ENCODE measurements at places on chromosomes 1 and 21.
A peak's percentile ranks its signal among the peaks of the same experiment; 100 is the strongest.

DNA sequence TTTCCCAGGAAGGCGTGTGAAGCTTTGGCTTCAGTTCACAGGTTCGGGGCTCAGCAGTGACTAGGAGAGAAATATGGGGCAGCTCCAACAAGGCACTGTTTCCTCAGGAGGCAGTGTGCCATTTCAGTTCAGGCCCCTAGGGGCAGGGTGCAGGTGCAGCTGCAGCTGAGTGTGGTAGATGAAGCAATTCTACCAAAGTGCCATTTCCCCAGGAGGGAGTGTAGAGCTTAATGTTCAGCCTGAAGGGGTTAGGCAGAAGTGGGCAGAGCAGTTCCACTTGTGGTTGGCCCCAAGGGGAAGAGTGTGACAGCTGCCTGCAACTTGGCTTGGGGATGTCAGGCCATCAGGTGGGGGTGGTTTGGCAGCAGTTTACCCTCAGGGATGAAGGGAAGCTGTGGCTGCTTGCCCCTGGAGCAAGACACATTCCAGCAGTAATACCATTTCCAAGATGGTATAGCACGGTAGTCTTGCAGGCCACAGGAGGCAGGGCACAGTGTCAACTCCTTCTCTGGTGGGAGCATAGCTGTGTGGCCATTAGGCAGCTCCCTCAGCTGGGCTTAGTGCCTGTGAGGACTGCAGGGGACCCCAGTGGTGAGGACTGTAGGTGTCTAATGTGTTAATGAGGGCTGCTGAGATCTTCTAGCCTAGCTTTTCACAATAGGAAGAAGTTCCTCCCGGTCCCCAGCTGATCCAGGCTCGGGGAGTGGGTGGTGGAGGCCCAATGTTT is 34.7 kb downstream of the RGSL1 start:
- no peak for DNase-seq

DNA sequence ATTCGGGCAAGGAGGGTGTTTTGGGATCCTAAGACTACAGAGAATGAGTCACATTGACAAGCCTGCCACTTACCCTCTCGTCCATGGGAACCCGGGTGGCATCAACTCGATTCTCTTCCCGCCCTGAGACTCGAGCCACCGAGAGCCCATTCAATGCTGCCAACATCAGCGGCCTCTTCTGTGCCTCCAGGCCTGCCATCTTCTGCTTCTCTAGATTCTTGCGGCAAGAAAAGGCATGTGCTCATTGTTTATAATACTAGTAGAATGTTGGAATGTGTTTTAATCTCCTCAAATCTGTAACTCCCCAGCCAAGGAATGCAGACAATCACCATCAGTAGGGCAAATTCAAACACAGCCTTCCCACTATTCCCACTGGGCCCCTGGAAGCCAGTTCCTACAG is 96.9 kb downstream of the SMYD2 start:
- no peak for DNase-seq

DNA sequence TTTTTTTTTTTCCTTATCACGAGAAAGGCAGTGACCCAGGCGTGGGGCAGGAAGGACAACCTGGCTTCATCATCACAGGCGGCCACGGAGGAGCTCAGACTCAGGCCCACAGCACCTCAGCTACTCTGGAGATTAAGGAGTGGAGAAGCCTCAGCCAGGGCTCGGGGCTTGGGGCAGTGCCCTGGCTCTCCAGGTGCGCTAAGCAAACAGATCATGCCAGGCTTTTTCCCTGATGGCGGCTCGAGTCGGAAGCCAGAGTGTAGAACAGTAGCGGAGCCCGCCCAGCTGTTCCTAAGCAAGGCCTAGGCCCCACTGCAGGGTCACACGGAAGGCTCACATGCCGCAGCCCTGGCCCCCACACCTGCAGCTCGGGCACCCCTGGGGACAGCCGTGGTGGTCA is 70.7 kb downstream of the AGPAT3 start:
- DNase-seq = no peak

DNA sequence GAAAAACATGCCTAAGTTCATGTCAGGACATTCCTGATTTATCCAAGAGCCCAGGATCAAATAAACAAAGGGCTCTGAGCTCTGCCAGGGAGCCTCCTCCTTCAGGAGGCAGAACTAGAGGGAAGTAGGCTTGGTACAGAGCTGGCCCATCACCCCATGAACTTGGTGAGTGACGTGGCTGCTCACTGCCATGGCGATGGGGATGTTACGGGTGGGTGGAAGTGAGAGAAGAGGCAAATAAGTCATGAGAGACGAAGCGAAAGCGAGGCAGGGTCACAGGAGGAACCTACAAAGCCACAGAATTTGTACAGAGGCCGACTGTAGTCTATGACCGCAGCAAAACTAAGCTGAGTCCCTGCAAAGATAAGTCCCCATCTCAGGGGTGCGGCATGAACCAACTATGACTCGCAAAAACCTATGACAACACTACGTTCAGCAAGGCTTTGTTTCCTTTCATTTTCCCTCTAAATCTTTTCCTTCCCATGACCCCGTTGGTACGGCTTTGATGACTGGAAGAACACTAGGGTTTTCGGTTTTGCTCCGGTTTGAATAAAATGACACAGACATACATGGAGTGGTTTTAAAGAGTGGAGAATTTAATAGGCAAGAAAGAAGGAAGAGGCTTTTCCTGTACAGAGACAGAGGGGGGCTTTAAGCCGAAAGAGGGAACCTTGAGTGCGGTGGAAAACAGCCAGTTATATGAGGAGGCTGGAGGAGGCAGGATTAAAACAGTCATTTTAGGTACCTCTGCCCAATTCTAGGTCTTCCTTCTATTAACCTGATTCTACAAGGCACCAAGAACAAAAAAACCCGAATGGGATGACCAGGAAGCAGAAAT is 74.1 kb downstream of the CD46 start:
- no peak for DNase-seq

GRCh38 chr1:231878737-231879136 is 252.1 kb downstream of the DISC1 start:
- no peak for DNase-seq

DNA sequence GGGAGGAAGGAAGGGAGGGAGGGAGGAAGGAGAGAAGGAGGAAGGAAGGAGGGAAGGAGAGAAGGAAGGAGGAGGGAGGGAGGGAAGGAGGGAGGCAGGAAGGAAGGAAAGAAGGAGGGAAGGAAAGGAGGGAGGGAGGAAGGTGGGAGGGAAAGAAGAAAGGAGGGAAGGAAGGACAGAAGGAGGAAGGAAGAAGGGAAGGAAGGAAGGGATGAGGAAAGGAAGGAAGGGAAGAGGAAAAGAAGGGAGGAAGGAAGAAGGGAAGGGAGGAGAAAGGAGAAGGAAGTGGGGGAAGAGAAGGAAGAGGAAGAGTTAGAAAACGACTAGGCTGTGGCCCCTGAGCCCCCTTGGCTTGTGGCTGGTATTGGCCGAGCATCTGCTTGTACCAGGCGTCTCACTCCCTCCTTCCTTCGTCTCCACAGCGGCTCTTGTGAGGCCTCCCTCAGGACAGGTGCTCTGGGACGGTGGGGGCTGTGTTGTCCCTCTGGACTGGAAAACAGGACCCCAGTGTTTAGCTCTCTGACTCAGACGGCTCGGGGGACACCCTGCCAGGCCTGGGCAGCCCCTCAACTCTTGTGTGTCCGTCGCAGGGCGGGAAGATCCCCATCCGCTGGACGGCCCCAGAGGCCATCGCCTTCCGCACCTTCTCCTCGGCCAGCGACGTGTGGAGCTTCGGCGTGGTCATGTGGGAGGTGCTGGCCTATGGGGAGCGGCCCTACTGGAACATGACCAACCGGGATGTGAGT is 36.2 kb upstream of the C1QA start:
- DNase-seq = no peak

- no peak for DNase-seq
These were observed 7.3 kb downstream of the PODN start for GRCh38 chr1:53069265-53069662.

GRCh38 chr1:154502066-154502743 is at the start of the genes SHE and TDRD10:
Gene SHE, minus strand, starts transcription at chr1:154502412. Its CDS starts 386 bp downstream, at chr1:154502026.
Gene TDRD10, plus strand, starts transcription at chr1:154502219. Its CDS starts 4,685 bp downstream, at chr1:154506904.
- DNase-seq = no peak

- DNase-seq = no peak
These were observed 125.2 kb downstream of the MAST2 start for GRCh38 chr1:45928486-45929205.

GRCh38 chr1:26582053-26582835 is 52.7 kb downstream of the RPS6KA1 start:
- no peak for DNase-seq

- DNase-seq = no peak
These were observed 44.7 kb downstream of the CDC42BPA start for GRCh38 chr1:227273557-227273956.

DNA sequence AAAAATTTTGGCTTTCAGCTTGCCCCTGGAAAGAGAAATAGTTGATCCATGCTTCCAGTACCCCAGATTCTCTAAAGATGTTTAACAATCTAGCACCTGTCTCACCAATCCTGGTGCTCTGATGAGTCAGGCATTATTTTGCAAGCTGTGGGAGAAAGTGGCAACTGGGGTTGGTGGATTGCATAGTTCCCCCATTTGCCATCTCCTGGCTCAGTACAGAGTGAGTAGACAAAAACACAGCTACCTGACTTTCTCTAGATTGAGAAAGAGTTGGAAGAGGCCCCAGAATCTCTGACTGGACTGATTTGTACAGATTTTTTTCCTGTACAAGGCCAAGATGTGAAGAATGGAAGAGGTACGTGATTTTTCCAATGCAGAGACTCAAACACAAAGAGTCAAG is 75.1 kb upstream of the NEGR1 start:
- DNase-seq = no peak

- DNase-seq = peak; percentile 18
These were observed 6.5 kb downstream of the AIRE start for GRCh38 chr21:44291936-44292811.

- no peak for DNase-seq
These were observed 40.0 kb downstream of the NFIA start for GRCh38 chr1:61122389-61122788.

- peak; percentile 25 for DNase-seq
These were observed 18.2 kb downstream of the TNNT2 start for GRCh38 chr1:201359031-201359872.

DNA sequence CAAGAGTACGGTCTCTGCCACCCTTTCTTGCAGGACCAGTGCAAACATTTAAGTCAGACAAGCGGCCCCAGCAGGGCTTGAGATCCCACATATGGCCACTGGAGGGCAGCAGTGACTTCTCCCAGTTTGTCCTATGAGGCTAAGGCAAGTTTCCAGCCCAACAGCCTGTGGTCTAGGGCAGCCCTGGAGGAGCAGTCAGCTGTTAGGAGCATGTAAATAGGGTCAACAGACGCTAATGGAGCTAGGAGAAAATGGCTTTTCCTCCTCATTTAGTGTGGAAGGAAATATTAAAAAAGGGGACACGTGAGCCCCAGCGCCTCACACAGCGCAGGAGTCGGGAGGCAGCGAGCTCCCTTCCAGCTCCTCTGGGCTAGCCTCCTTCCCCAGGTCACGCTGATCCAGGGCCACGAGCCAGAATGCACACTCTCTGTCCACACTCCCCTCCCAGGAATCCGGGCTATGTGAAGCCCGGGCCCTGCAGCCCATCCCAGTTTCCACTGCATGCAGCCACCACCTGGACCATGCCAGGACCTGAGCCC is 95.6 kb downstream of the LAMC2 start:
- DNase-seq = peak; percentile 92

- no peak for DNase-seq
These were observed 5.0 kb downstream of the NOS1AP start for GRCh38 chr1:162074276-162075005.

DNA sequence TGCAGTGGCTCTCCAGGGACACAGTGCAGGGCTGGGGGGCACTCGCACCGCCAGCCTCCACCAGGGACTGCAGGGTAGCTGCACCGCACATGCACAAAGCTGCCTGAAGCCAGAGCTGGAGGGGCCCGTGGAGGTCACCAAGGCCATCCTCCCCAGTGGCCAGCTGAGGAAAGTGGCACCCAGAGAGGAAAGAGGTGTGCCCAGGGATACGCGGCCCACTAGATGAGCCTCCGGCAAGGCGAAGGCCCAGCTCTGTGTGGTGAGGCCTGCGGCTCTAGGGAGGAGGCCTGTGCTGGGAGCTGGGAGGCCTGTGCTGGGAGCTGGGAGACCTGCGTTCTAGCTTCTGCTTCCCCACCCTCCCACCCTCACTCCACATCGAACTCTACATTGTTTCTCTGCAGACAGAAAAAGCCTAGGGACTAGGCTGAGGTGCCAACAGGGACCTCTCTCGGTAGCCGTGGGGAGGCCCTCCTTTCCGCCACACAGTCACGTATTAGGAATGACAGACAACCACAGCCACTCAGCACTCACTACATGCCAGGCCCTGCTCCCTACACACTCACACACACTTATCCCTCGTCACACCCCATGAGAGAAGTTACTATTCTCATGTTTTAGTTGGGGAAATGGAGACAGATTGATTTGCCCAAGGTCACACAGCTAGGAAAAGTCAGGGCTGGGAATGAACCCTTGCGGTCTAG is 921 bp upstream of the ASCL5 start:
- no peak for DNase-seq

Measured in left hindlimb (tissue), 1 donor.